COLO829 (cell line): ENCODE measurements at places on chromosomes 6 and 20.

GRCh38 chr6:71197267-71197666, 91.3 kb upstream of the OGFRL1 start:
- DNase-seq: no peak

GRCh38 chr6:111808493-111808892, 64.8 kb downstream of the FYN start:
- DNase-seq: no peak

DNA sequence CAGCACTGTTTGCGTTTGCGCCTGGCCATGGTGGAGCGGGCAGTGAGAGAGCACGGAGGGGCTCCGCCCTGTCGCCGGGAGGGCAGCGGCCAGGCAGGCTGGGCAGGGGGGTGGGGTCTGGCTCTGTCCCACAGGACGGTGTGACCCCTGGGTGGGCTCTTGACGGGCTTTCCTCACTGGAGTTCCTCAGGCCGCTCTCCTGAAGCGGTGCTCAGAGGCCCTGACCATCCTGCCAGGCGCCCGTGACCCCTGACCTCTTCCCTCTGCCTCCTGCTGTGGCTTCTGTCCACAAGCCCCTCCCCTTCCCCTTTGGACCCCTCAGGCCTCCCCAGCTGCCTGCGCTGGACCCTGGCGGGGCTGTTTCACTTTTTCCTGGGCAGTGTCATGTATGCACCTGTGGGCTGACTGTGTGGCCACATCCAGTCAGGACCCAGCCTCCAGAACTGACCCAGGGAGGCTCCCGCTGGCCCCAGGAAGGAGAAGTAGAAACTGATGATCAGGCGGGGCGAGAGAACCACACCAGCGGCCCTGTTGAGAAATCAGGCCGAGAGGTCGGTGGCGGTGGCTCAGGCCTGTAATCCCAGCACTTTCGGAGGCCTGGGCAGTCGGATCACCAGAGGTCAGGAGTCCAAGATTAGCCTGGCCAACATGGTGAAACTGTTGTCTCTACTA, 1.2 kb downstream of the OGFR start:
- no peak for DNase-seq

- no peak for DNase-seq
Observed at GRCh38 chr6:160435935-160436334, 87.8 kb downstream of the SLC22A3 start.

GRCh38 chr6:148758492-148758891, 11.7 kb downstream of the UST start:
- DNase-seq: no peak

- no peak for DNase-seq
Observed at GRCh38 chr20:3509064-3509463, 38.2 kb downstream of the ATRN start.

DNA sequence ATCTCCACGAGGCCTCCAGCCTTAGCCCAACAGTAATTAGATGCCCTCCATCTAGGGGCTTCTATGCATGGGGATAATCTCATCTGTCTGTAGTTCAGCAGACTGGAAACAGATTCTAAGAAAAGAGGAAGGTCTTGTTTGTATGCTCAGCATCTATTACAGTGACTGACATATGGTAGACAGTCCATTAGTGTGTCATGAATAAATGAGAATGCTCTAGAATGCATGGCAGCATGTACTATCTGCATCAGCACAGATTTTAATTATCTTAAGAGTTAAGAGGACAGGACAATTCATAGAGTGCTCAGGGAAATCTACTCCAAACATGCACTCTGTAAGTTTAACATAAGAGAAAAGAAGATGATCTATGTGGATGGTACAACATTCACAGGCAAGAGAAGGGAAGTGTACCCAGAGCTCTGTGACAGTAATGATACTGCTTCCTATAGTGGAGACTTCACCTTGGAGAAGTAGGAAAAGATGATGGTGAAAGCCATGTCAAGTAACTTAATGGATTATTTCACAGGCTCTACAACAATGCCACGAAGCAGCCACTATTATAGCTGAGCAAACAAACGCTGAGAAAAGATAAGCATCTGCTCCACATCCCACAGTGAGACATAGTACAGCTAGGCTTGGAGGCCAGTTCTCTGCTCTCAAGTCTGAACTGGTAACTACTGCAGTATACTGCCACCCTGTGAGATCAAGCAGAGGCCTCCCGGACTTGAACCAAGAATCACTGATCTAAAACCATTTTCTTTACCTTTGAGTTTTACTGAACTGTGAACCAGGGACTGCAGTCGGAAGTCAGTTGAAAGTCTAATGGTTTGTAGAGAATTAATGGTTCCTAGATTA, 309.2 kb upstream of the SPTLC3 start:
- no peak for DNase-seq
